Activated naive CD8-positive, alpha-beta T cell treated with anti-CD3 and anti-CD28 coated beads, Interleukin-2, amount 50 U/mL, for 24 hours (primary cell): ENCODE measurements at places on chromosomes 7 and 10.

- no peaks in the 10 kb centered on the region for H3K27me3 ChIP-seq
- no peak overlapping the region for H3K27ac ChIP-seq
- H3K4me3 ChIP-seq = no peak overlapping the region
- H3K4me1 ChIP-seq = no peaks in the 10 kb centered on the region
- H3K36me3 ChIP-seq = no peaks in the 10 kb centered on the region
- no peak for DNase-seq
These were observed 18.8 kb downstream of the FAM20C start for GRCh38 chr7:211033-211714.

- H3K27ac ChIP-seq = no peak overlapping the region
- H3K36me3 ChIP-seq = no peaks in the 10 kb centered on the region
- DNase-seq = no peak
- no peaks in the 10 kb centered on the region for H3K4me1 ChIP-seq
- H3K4me3 ChIP-seq = no peak overlapping the region
- H3K27me3 ChIP-seq = peaks cover 8% of the 10 kb centered on the region
These were observed 68.3 kb downstream of the BMS1 start for GRCh38 chr10:42850931-42851330.

DNA sequence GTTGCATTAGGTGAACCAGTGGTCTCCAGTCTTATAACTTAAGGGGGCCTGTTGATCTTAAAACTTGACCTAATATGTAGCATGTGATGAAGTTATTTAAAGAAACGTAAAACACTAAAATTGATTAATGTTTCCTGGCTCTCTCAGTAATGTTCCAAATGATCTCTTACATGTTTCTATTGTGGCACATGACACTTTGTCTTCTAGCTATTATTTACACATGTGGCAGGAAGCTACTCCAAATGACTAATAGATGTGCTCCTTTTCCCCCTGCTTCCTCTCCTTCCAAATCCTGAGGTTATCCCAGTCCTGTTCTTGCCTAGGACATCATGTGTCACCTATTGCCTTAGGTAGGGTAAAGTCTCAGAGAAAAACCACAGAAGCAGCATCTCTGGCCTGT is 89.4 kb downstream of the FAS start:
- no peak overlapping the region for H3K27ac ChIP-seq
- peaks cover 37% of the 10 kb centered on the region for H3K4me1 ChIP-seq

- H3K4me1 ChIP-seq = peaks cover 5% of the 10 kb centered on the region
- H3K27ac ChIP-seq = no peak overlapping the region
- peaks cover 17% of the 10 kb centered on the region for H3K36me3 ChIP-seq
- H3K27me3 ChIP-seq = no peaks in the 10 kb centered on the region
These were observed 21.9 kb downstream of the WIPI2 start for GRCh38 chr7:5211730-5212482.

- DNase-seq = no peak
- H3K4me3 ChIP-seq = no peak overlapping the region
- no peak overlapping the region for H3K27ac ChIP-seq
- H3K36me3 ChIP-seq = no peaks in the 10 kb centered on the region
These were observed 115.8 kb downstream of the TMEM130 start for GRCh38 chr7:98753989-98754479.

DNA sequence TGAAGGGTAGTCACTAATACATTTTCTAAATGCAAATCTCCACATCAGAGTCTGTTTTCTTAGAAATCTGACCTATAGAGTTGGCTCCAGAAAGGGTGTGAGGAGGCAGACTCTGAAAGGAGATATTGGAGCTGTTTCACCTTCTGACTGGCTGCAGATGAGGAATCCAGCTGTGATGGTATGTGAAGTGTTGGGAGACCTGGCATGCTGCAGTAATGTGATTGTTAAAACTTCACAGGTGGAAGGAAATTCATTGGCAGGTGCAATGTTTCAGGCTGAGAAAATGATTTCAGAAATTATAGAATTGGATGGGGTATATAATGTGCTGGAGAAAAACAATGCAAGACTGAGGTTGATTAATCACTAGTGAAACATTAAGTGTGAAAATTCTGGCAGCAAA is 1134.0 kb upstream of the LRRN3 start:
- H3K4me1 ChIP-seq = no peaks in the 10 kb centered on the region
- no peak overlapping the region for H3K27ac ChIP-seq
- no peak for DNase-seq
- no peak overlapping the region for H3K4me3 ChIP-seq
- H3K36me3 ChIP-seq = no peaks in the 10 kb centered on the region
- H3K27me3 ChIP-seq = peaks cover 3% of the 10 kb centered on the region

- no peaks in the 10 kb centered on the region for H3K27me3 ChIP-seq
- H3K4me3 ChIP-seq = no peak overlapping the region
- DNase-seq = no peak
- no peaks in the 10 kb centered on the region for H3K4me1 ChIP-seq
- H3K27ac ChIP-seq = no peak overlapping the region
- no peaks in the 10 kb centered on the region for H3K36me3 ChIP-seq
These were observed 531.6 kb upstream of the IGFBP3 start for GRCh38 chr7:46452561-46453135.

DNA sequence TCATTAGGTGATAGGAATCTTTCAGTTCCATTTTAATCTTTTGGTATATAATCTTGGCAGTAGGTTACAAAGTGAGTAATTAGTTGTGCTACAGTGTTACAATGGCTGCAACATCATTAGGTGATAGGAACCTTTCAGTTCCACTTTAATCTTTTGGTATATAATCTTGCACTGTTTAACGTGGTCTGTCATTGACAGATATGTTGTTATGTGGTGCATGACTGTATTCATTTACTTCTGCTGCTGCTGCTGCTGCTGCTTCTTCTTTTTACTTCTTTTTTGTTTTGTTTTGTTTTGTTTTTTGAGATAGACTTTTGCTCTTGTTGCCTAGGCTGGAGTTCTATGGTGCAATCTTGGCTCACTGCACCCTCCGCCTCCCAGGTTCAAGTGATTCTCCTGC is 28.6 kb downstream of the ST7 start:
- no peaks in the 10 kb centered on the region for H3K27me3 ChIP-seq
- no peak overlapping the region for H3K4me3 ChIP-seq
- H3K4me1 ChIP-seq = peaks cover 4% of the 10 kb centered on the region
- no peaks in the 10 kb centered on the region for H3K36me3 ChIP-seq

DNA sequence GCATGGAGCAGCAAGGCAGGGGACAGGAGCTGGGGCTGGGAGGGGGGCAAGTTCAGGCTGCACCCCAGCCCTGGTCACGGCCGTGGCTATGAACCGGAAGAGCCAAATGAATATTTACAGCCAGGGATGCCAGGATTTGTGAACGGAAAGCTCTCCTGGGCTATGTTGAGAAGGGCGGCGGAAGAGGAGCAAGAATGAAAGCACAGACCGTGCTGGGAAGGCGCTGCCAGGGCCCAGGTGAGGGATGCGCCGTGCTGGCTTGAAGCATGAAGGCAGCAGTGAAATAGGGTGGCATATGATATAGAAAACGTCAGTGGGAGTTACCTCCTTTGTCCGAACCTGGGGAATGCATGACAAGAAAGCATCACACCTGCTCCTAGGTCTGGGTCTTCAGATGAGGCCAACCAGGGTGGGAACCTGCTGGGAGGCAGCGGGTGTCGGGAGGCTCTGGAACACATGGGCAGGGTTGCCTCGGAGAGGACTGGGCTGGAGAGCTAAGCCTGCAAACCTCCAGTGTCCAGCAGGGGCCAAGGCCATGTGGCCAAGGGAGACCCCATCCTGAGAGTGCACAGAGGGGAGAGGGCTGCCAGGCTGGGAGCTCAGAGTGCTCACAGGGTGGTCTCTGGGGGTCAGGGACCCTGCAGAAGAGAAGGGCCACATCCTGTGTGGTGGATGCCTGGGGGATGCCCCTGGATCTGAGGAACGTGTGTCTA is 120.6 kb upstream of the TCERG1L start:
- no peaks in the 10 kb centered on the region for H3K27me3 ChIP-seq
- no peaks in the 10 kb centered on the region for H3K36me3 ChIP-seq
- H3K4me3 ChIP-seq = no peak overlapping the region

GRCh38 chr7:127527561-127527960 is 57.8 kb downstream of the GCC1 start:
- H3K27me3 ChIP-seq = peaks cover 41% of the 10 kb centered on the region
- H3K4me3 ChIP-seq = no peak overlapping the region
- no peaks in the 10 kb centered on the region for H3K36me3 ChIP-seq
- DNase-seq = no peak
- no peaks in the 10 kb centered on the region for H3K4me1 ChIP-seq

- no peaks in the 10 kb centered on the region for H3K4me1 ChIP-seq
- no peaks in the 10 kb centered on the region for H3K36me3 ChIP-seq
- no peak overlapping the region for H3K4me3 ChIP-seq
- no peak overlapping the region for H3K27ac ChIP-seq
These were observed 40.5 kb downstream of the LYZL1 start for GRCh38 chr10:29329420-29329819.

GRCh38 chr10:45817912-45818311 is 29.4 kb downstream of the AGAP4 start:
- no peaks in the 10 kb centered on the region for H3K4me1 ChIP-seq
- DNase-seq = no peak
- H3K36me3 ChIP-seq = no peaks in the 10 kb centered on the region
- no peaks in the 10 kb centered on the region for H3K27me3 ChIP-seq
- H3K4me3 ChIP-seq = no peak overlapping the region
- no peak overlapping the region for H3K27ac ChIP-seq

GRCh38 chr10:1158066-1158465 is 101.9 kb downstream of the WDR37 start:
- H3K4me1 ChIP-seq = no peaks in the 10 kb centered on the region
- no peak overlapping the region for H3K27ac ChIP-seq

DNA sequence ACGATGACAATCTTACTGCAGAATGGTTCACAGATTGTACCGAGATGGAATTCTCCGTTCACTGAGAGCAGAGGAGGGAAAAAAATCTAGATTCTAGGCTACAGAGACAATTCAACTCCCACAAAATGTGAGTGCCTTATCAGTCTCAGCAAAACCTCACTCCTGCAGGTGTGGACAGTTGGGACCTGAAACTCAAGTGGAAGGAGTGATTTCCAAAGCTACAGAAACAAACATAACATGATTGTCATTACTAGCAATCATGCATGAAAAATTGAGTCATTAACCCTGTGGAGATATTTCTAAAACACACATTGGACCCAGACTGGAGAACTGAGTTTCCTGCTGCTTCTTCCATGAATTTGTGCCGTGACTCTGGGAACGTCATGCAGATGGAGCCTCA is 70.3 kb downstream of the CALML3 start:
- H3K27ac ChIP-seq = no peak overlapping the region
- no peak for DNase-seq
- no peaks in the 10 kb centered on the region for H3K36me3 ChIP-seq
